ENCODE measurements at places on chromosomes 1 and 21.

GRCh38 chr1:49199564-49199963 is 422.9 kb upstream of the BEND5 start:
- DNase-seq, result no peak

DNA sequence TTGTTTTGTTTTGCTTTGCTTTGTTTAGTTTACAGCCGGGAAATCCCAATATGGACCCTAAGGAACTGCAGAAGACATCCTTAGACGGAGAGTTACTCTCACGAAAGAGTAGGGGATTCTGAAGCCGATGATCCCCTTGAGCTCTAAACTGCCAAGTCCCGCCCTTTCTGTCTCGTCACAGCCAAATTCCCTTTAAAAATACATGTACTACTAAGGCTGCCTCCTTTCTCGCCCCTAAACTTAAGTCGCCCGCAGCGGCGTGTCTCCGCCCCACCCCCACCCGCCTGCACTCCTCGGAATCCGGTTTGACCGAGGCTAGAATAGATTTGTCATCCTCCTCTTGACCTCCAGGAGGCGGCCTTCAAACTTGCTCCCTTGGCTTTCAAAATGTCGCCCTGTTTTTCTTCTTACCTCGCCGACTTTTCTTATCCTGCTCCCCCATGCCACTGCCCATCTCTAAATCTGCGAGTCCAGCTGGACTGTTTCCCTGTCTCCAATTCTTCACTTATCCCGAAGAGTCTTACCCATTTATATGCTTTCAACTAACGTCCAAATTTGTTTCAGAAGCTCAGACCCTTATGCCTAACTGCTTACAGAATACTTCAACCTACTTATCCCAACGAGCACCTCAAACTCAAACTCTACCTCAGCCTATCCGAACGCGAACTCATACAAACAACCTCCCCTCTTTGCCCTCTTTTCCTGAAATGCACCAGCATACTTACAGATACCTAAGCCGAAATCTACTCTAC is 10.9 kb upstream of the BOLA1 start:
- DNase-seq, result peak; percentile 93

- no peak for DNase-seq
These were observed 1136.4 kb downstream of the MRPL39 start for GRCh38 chr21:24470852-24471251.

DNA sequence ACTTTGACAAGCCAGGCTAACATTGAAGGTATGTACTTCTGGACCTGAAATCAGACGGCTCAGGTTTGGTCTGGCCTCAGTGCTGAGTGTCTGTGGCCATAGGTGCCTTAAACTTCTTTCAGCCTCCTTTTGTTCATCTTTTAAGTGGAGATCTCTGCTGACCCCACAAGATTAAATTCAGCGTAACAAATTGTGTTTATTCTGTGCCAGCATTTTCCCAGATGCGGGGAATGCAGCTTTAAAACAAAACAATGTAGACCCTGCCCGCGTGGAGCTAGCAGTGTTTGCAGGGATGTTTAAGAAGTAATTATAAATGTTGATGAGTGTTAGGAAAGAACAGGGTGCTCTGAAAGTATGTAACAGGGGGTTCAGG is 923 bp downstream of the CAP1 start:
- DNase-seq, result no peak

DNA sequence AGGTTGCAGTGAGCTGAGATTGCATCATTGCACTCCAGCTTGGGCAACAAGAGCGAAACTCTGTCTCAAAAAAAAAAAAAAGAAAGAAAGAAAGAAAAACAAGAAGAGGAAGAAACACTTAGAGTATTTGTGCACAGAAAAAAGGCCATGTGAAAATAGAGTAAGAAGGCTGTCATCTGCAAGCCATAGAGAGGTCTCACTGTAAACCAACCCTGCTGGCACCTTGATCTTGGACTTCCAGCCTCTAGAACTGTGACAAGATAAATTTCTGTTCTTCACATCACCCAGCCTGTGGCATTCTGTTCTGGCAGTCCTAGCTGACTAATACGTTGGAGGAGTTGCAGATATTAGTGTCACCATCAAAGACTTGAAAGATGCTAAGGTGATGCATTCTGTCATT is 12.1 kb upstream of the ZDHHC18 start:
- no peak for DNase-seq

DNA sequence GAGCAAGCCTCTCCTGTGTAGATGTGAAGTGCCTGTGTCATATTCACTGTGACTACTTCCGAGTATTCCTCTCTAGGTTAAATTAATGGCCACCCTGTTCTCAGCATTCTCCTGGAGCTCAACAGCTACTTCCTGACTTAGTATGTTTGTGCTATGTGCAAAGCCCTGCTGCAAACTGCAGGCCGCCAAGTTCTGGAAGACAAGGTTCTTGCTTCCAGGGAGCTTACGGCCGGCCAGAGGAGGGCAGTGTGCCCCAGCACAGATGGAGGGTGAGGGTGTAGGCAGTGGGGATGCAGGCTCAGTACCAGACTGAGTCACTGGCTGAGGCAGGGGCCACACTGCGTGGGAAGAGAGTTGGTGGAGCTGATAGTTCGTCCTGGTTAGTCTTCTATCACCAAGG is 43.2 kb downstream of the ELK4 start:
- peak; percentile 33 for DNase-seq

GRCh38 chr1:41447995-41448770 is 36.3 kb downstream of the EDN2 start:
- no peak for DNase-seq

DNA sequence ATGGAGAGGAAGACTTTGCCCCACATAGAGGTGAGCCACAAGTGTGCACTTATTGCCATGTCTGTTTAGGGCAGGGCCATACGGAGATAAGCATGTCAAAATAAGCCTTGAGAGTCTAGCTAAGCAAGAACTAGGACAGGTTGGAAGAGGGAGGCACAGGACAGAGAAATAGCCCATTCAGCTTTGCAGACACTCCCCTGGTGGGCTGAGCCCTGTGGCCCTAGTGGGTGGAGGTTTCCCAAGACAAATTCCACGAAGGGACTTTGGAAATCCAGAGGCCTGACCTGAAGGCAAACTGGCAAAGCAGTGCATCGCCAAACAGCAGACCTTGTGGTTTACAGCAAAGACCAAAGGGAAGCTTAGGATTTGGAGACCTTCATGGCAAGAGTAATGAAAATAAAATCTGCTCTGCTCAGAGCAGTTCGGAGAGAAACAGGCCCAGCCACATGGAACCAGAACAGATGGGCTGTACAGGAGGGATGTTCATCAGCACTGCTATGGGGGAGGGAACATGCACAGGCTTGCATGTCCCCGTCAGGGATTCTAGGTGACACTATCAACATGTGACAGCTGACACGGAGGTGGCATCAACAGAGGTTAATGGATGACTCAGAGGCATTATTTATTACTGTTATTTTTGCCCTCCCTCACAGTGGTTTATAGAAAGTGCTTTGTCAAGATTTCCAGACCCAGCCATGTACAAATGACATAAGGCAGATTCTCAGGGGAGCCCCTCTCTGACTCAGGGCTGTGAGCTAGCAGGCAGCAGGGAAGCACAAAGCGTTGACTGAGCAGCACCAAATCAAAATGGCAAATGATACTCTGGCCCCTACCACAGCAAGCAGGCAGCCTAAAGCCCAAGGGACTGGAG is 90.1 kb upstream of the IRF2BP2 start:
- DNase-seq, result peak; percentile 38

- DNase-seq, result no peak
These were observed 20.4 kb downstream of the CSDE1 start for GRCh38 chr1:114737314-114737849.

GRCh38 chr1:188371295-188371806 is 1542.6 kb downstream of the PLA2G4A start:
- DNase-seq, result no peak
